ENCODE measurements at places on chromosomes 4 and X. TPM values are rescaled to one million over a fixed set of nuclear protein-coding genes. Genes with fewer than 3 reads are reported as not detected.

DNA sequence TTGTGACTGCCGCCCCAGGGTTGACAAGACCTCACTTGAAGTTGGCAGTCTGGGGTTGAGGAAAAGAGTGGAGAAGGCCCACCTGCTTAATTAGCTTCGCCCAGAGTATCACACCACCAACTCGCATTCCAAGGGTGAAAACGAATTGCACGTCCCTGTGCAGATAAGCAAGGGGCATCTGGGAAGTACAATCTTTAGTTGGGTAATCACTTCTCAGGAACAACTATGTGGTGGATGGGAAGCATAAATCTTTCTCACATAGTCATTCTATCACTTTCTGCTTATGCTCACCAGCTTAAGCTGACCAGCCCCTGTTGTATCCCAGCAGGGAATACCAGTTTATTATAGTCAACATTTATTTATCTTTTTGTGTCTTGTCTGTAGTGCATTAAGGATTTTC lies 14.3 kb downstream of the SPCS3 start:
- no peak for DNase-seq

DNA sequence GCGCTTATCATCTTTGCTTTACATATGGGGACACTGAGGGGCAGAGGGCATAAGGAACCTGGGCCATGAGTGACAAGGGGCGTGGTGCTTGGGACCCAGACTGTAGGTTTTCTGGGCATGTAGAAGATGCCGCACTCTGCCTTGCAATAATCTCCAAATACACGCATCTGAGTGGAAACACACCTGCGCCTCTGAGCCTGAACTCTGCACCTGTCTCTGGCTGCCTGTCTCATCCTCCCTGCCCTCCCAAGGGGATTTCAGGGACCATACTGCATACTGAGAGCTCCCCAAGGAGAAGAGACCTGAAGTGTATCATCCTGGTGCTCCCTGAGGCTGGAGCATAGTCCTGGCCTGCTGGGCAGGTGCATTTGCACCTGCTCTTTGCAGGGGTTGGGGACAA lies 34.7 kb upstream of the ASMTL start:
- no peak for DNase-seq

DNA sequence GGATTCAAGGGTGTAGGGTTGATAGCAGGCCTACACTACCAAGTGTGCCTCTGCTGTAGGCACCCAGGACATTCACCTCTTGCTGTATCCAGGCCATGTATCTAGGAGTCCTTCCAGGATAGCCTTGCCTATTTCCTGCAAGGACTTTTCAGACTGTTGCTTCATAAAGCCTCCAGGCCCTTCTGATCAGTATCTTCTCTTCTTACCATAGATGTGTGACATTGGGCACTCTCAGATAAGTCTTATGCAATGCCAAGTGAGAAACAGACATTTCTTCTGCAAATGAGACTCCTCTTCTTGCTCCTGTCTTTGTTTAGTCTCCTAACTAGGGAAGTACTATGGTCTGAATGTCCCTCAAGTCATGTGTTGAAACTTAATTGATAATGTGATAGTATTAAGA lies 386.8 kb downstream of the ANKRD50 start:
- DNase-seq = no peak

GRCh38 chr4:108361446-108361820 lies 192.7 kb upstream of the LEF1 start:
- DNase-seq = no peak

DNA sequence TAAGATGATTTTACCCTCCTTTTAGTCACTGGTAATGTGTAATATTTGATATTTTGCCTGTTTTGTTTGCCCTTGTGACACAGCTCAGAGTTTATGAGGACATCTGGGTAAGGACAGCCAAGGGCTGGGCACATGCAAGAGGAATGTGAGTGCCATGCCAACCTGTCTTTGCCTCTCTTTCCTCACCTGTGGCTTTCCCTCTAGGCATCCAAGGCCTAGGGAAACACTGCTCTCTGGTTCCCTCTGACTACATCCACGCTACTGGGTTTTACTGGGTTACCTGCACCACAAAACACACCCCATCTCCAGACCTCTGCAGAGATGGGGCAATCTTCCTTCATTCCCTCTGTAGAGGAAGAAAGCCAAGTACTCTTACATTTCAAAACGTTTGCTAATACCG lies 7.7 kb downstream of the HPGDS start:
- no peak for DNase-seq

DNA sequence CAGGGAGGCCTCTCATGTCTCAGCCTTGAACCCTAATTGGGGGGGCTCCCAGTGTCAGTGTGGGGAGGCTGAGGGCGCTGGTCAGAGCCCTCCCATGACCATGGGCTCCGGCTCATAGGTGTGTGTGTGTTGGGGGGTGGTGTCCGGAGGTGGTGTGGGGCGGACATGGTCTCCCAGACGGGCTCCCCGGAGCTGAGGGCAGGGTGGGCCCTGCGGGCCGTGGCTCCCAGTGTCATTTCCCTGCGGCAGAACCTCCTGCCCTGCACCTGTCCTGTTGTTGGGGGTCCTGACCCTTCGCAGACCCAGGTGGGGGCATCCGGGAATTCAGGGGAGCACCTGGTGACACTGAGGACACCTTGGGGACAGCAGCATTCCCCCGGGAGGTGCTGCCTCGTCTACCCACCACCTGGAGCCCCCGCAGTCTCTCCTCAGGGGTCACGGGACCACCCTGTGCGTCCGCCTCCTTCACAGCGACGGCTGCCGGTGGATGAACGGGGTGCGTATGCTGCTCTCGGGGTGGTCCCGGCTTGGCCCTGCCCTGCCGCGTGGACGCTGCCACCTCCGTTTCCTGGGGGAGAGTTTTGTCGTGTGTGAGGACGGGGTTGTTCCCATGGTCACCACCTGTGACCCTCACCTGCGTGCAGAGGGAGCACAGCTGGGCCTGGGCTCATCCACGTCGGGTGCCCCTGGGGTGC lies 14.5 kb upstream of the GTPBP6 start:
- DNase-seq = no peak

DNA sequence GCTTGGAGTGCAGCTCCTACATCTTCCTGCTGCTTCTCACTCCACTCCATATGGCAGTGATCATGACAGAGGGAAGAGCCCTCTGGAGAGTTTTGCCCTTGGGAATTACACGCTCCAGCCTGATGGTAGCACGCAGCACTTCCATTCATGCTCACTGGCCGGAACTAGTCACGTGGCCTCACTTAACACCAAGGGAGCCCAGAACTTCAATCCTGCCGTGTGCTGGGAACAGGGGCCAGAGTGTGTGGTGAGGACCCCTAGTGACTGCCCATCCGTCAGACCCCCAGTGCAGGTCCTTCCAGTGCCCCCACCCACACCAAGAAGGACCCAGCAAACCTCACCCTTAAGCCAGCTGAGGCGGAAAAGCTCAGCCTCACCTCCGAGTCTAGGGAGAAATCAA lies 230.7 kb downstream of the EVC2 start:
- no peak for DNase-seq

DNA sequence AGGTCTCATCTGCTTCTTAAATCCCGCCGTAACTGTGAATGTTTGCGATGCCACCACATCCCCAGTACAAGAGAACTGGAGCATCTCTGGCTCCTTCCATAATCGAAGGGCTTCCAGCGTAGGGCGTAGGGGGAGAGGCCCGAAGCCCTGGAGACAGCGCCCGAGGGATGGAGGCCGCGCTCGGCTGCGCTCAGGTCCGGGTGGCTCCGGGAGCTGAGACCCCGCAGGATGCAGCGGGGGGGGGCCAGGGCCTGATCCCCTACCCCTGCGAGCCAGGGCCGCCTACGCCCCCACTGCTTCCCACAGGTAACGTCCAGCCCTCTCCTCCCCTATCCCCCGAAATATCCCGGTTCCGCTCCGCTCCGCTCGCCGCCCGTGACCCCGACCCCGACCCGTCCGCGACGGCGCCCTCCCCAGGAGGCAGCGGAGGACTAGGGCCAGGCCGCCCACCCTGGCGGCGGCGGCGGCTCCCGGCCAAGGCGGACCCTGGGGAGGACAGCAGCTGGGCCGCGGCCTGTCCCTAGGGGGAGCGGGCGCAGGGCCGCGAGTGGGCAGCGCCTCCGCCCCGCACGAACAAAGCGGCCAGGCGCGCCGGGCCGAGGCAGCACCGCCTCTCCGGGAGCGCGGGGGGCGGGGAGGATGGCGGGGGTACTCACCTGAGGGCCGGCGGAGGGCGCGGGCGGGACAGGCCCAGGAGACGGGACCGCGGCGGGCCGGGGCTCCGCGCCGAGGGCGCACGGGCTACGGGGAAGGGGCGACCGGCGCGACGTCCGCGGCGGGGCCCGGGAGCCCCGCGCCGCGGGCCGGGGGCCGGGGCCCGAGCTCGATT lies 723 bp downstream of the WDFY3 start:
- peak; percentile 55 for DNase-seq

The GAGE12H gene
- polyA plus RNA-seq = not detected

The FMR1NB gene
- not detected for polyA plus RNA-seq
